ENCODE measurements at places on chromosomes 1 and 21.

DNA sequence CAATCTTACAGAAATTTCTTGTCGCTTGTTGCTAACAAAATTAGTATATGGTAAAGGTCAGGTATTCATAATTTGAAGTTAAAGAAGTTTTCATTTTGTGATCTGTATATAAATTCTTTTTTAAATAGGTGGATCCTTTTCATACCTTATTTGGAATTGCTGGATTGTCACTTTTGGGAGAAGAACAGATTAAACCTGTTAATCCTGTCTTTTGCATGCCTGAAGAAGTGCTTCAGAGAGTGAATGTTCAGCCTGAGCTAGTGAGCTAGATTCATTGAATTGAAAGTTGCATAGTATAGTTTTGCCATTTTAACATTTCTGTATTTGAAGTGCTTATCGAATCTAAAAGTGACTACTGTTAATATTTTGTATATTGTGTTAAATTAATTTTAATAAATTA, 2.3 kb upstream of the MSH4 start:
- DNase-seq: no peak

DNA sequence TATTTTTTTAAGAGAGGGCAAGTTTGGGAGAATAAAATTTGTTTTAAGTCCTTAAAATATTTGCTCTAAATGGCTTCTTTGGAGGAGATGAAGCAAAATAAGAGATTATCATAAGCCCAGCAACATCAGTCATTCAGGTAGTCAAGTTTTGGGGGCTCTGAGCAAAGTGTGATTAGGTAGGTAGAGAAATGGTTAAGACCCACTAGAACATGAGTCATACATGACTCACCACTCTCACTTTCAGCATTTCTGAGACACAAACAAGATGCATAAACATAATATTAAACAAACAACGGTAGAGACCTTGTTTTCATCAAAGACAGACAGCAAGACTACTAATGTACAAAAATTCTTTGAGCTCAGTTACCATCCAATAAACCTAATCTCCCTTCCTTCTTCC, 272.2 kb downstream of the LMO4 start:
- no peak for DNase-seq

- no peak for DNase-seq
These were observed 286.7 kb downstream of the PTPRC start for GRCh38 chr1:198925567-198925966.

- DNase-seq: peak; percentile 73
These were observed 6.5 kb downstream of the INSRR start for GRCh38 chr1:156852418-156852874.

DNA sequence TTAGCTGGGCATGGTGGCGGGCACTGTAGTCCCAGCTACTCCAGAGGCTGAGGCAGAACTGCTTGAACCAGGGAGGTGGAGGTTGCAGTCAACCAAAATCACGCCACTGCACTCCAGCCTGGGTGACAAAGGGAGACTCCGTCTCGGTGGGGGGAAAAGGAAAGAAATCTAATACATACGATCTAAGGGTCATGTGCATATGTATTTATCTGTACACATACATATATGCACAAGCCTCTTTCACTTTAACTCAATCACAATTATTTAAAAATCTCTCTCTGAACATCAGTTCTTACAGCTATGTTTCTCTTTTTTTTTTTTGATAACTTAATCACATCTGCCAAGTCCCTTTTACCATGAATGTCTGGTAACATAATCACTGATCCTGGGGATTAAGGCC, 34.7 kb downstream of the EVA1C start:
- DNase-seq: no peak

GRCh38 chr1:37932759-37933158, 14.1 kb downstream of the INPP5B start:
- DNase-seq: no peak

- DNase-seq: no peak
These were observed 4.0 kb downstream of the WDR26 start for GRCh38 chr1:224430511-224431113.

Measured in NCI-H2081 treated with DMSO at 0.1 percent for 48 hours (cell line).